Non-pigmented ciliary epithelial cell (primary cell): ENCODE measurements at places on chromosomes 4 and X.

DNA sequence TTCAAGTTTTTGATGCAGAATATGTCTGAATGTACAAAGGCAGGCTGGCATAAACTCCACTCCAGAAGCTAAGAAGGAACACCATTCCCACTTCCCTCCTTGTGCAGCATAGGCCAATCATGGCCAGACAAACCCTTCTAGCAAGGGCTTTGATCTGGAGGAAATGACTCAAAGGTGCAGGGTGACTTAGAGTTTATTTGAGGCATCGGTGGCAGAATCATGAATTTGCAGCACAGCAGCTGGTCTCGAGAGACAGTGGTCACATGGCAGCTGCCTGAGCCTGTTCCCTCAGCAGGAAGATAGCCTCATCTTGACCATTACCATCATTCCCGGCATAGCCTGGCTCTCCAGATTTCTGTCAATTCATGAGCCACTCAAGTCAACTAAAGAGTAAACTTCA, 154.5 kb downstream of the ATP10D start:
- DNase-seq: no peak

- DNase-seq: no peak
Observed at GRCh38 chr4:55993994-55994663, 45.4 kb downstream of the CEP135 start.

GRCh38 chr4:185702147-185702663, 109.8 kb downstream of the SORBS2 start:
- DNase-seq: no peak

DNA sequence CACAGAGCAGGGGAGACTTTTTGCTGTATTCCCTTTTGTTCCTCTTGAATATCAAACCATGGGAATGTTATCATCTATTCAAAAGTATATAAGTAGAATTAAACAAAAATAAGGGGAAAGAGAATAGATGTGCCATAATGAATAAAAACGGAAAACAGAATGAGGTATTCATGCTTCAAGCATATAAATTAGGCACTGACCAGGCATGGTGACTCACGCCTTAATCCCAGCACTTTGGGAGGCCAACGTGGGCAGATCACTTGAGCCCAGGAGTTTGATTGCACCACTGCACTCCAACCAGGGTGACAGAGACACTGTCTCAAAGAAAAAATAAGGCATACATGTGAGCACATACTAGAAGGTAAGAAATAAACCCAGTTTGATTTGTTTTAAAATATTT, 16.3 kb upstream of the NEUROG2 start:
- no peak for DNase-seq

- DNase-seq: no peak
Observed at GRCh38 chrX:19698122-19698521, 182.8 kb upstream of the MAP3K15 start.

DNA sequence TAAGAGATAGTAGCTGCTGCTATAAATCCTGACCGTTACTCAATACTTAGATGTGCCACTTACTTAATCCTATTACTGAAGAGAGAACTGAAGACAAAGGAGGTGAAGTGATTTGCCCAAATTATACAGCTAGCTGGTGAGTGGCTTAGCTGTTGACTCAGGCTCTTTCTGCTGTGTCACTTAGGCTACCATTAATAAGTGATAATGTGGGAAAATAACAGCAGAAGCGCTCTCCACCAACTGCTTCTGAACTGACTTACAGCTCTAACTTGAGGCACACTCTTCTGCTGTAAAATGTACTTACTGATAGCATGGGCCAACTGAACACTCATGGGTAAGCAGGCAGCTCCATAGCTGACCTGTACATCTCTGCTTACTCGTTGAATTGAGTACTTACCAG, 7.5 kb upstream of the KLHL5 start:
- DNase-seq: no peak

- no peak for DNase-seq
Observed at GRCh38 chrX:13081395-13082205, 37.2 kb upstream of the FAM9C start.

GRCh38 chrX:100587861-100588260, 3.1 kb downstream of the TNMD start:
- DNase-seq: no peak
